Gastroesophageal sphincter (tissue), 4 donors: ENCODE measurements at places on chromosomes 5 and 9.
A peak's percentile ranks its signal among the peaks of the same experiment; 100 is the strongest.

GRCh38 chr5:6979061-6979460 is 265.8 kb downstream of the TENT4A start:
- ATAC-seq, result no peak

DNA sequence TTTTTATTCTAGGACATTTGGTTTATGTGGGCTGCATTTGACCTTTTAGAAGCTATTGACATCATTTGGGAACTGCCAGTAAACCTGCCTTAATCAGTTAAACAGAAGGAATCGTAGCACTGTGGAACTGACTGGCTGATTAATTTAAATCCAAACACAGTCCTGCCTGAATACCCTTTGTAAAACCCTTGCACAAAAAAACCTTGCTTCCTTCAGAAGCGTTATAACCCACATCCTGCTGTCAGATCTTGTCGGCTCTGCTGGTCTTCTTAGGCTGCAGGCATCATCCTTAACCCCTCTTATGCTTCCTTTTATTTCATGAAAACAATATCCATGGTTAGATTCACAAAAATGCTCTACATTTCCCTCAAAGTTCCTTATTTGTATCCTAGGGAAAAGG is 46.3 kb downstream of the PAM start:
- no peak for ATAC-seq

DNA sequence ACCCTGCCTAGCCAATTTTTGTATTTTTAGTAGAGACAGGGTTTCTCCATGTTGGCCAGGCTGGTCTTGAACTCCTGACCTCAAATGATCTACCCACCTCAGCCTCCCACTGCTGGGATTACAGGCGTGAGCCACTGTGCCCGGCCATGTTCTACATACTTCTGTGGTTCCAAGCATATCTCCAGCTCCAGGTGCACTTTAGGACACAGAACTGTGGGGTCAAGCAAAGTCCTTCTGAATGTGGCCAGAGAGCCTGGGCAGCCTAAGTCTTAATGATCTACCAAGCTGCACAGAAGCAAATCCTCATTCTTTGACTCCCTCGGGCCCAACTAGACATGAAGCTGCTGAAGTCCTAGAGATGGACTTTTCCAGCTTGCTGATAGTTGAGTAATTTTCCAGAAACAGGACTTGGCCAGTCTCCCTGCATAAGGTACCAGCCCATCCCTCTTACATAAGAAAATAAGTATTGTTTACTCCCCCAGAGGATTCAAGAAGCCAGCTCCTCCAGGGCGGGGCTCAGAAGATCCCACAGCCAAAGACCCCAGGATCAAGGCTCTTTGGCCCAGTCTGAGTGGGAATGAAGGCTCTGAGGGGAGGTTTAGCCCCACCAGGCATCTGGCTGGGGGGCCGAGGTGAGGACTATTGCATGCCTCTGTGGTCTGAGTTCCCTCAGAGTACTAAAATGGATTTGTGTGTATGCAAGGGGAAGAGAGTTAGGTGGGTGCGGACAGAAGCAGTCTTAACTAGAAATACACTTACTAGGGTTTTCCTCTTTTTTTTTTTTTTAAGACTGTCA is 8.7 kb downstream of the CLTB start:
- peak; percentile 71 for ATAC-seq

DNA sequence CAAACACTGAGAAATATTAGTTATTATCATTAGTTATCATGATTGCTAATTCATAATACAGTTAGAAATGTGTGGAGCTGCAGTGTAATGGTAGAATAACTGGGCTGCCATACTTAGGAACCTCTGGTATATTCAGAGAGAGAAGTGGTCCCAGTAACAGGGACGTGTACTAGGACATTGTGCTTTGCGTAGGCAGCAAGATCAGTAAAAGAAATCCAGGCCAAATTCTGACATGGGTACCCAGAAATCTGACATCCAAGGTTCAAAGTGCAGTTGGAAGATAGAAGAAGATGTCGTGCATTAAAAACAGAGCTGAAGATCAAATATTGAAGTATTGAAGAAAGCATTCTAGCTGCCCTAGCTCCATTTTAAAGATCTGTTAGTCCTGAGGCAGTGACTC is 1160.7 kb upstream of the DMAC1 start:
- ATAC-seq, result no peak

- no peak for ATAC-seq
Observed at GRCh38 chr9:137221506-137222111, 431 bp downstream of the RNF208 start.

DNA sequence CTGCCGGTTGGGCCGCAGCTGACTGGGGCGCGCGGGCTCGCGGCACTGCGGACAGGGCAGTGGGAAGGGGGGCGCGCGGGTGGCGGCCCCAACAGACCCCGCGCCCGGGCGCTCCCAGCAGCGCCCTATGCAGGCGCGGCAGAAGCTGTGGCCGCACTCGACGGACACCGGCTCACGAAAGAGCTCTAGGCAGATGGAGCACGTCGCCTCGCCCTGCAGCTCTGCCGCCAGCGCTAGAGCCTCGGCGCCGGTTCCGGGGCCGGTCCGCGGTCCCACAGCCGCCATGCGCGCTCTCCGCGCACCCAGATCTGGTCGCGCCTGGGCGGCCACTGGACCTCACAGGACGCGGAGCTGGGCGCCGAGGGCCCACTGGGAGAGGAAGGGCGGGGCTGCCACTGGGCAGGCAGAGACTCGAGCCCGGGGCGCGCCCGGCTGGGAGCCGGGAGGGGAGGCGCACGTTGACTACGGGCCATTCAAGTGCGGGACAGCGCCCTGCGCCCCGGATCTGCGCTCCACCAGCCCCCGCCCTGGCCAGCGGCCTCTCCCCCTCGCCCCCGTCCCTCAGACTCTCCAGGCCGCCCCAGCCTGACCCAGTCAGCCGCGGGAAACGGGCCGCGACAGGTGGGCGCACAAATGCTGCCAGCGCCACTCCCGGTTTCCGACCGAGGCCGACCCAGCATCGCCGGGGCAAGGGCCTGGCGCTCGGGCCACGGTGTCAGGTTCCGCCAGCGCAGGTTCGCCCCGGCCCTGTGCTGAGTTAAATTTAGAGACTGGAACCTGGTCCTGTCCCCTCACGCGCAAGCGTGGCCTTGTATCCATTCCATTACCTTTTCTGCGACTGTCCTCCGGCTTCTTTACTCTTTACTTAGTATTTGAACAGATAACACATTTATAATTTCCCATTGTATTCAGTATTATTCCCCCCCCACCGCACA is at the start of gene TRIM7:
Gene TRIM7 (minus strand): TSS at position 371 of the 935 bp plus-strand sequence. CDS start 86 bp downstream, at position 285.
- peak; percentile 19 for ATAC-seq

- ATAC-seq, result no peak
Observed at GRCh38 chr5:72752909-72753308, 63.6 kb upstream of the TNPO1 start.

DNA sequence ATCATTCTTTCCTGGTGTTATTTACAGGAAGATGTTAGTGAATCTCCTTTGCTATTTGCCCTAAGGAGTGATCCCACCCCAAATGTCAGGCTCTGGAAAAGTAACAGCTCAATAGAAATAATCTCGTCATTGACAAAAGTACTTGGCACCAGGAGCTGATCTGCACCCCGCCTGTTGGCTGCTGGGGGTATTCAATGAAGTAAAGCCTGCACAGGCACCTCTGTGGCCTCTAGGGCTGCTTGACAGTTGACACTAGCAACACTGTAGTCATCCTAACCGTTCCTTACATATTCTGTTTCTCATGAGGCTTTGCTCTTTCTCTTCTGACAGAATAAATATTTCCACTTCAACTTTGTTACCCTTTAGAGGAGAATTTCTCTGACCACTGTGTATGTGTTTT is 103.4 kb downstream of the DOCK2 start:
- no peak for ATAC-seq

- ATAC-seq, result no peak
Observed at GRCh38 chr5:133439859-133440258, 172.5 kb downstream of the FSTL4 start.

GRCh38 chr5:74140409-74140808 is 500.1 kb downstream of the ENC1 start:
- no peak for ATAC-seq

DNA sequence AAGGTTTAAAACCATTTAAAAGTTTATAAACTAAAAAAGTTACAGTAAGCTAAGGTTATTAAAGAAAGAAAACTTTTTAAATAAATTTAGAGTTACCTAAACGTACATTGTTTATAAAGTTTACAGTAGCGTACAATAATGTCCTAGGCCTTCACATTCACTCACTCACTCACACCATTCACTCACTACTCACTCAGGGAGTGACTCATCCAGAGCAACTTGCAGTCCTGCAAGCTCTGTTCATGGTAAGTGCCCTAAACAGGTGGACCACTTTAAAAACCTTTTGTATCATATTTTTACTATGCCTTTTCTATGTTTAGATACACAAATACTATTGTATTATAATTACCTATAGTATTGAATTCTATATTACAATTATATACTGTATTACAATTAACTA is 190.8 kb upstream of the RASA1 start:
- no peak for ATAC-seq

- ATAC-seq, result no peak
Observed at GRCh38 chr5:97383996-97384395, 200.9 kb upstream of the RIOK2 start.

DNA sequence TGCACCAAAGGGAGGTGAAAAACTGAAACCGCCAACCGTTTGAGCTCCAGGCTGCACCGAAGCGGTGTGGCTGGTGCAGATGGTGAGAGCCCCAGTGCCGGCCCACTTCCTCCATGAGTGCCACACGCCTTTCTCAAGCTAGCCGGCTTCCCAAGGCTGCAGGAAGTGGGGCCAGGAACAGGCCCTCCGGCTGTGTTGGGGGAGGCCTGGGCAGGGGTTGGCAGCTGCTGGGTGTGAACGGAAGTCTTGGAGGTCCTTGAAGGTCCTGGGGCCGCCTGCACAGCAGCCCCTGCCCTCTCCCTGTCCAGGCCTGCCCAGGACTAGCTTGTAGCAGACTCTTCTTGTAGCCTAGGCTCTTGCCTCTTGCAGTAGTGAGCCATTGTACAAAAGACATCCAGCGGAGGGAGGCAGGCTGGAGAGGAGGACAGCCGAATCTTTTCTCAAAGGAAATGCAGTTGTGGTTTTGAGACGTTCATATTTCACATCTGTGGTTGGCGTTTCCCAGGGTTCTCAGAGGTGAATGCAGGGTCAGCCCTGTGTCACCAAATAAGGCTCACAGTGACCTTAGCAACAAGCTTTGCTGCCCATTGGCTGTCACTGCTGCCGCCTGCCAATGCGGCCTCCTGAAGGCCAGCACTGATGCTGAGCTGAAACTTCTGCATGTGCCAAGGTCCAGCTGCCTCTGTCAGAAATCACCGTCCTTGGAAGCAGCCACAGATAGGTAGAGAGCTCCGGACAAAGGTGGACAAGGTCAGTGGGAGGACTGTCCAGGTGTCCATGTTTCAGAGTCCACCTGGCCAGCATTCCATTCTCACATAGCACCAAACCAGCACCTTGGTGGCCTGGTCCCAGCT is 23.9 kb downstream of the IRF1 start:
- ATAC-seq, result peak; percentile 23

- ATAC-seq, result no peak
Observed at GRCh38 chr9:98927724-98928123, 16.0 kb upstream of the COL15A1 start.

- no peak for ATAC-seq
Observed at GRCh38 chr9:16728137-16728508, 142.3 kb downstream of the BNC2 start.

DNA sequence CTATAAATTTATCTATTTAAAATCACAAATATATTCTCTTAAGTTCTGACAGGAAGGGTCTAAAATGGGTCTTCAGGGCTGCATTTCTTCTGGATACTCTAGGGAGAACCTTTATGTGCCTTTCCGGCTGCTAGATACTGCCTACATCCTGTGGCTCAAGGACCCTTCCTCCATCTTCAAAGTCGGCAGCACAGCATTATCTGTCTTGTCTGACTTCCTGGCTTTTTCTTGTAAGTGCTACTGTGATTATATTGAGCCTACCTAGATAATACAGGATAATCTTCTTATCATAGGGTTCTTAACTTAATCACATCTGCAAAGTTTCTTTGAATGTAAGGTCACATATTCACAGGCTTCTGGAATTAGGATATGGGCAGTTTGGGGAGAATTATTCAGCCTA is 943.8 kb upstream of the TYRP1 start:
- no peak for ATAC-seq

DNA sequence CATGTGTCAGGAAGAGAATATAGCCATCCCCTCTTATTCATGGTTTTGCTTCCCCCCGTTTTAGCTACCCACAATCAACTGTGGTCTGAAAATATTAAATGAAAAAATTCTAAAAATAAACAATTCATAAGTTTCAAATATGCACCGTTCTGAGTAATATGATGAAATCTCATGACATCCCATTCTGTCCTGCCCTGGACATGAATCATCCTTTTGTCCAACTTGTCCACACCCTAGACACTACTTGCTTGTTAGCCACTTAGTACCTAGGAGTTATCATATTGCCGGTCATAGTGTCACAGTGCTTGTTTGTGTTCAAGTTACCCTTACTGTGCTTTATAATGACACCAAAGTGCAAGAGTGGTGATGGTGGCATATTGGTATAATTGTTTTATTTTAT is 113.5 kb downstream of the CAAP1 start:
- no peak for ATAC-seq

- ATAC-seq, result no peak
Observed at GRCh38 chr9:129338724-129339430, 160.8 kb upstream of the IER5L start.

- no peak for ATAC-seq
Observed at GRCh38 chr5:74482990-74483389, 157.5 kb downstream of the ENC1 start.

DNA sequence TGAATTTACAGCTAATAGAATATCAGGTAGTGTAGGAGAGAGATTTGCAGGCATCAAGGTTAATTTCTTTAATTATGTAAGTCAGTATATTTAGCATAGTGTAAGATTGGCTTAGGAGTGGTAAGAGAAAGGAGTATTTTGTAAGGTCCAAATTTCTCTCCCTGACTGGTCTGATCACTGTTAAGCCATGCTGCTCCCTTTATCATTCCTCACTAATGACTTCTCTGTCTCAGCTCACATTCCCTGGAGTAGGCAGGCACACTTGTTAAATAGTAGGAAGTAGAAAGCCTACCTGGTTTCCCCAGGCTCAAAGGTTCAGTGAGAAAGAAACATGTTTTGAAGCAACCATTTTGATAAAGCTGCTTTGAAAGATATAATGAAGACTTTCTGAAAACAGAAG is 90.7 kb downstream of the SMIM15 start:
- no peak for ATAC-seq

GRCh38 chr5:73815631-73816030 is 189.6 kb downstream of the ARHGEF28 start:
- ATAC-seq, result no peak

GRCh38 chr5:144472221-144472620 is 301.5 kb downstream of the KCTD16 start:
- ATAC-seq, result no peak

GRCh38 chr9:9892217-9892616 is 720.6 kb downstream of the PTPRD start:
- no peak for ATAC-seq

DNA sequence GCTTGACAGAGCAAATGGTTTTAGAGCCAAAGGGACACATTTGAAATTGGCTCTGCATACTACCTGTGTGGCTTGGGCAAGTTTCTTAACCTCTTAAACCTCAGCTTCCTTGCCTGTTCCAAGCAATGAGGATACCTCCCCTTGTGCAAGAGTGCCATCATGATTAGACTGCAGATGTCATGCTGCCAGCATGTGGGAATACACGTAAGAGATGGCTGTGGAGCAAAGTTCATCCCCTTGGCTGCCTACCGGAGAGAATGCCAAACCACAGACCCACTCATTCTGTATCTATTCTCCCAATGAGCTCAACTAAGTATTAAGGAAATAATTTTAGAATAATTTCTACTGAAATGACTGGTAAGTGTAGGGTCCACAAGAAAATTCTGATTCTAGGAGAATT is 101.3 kb downstream of the WDR41 start:
- ATAC-seq, result peak; percentile 34
